Bronchial epithelial cell (primary cell): ENCODE measurements at places on chromosomes 6 and 20.
A peak's percentile ranks its signal among the peaks of the same experiment; 100 is the strongest.

DNA sequence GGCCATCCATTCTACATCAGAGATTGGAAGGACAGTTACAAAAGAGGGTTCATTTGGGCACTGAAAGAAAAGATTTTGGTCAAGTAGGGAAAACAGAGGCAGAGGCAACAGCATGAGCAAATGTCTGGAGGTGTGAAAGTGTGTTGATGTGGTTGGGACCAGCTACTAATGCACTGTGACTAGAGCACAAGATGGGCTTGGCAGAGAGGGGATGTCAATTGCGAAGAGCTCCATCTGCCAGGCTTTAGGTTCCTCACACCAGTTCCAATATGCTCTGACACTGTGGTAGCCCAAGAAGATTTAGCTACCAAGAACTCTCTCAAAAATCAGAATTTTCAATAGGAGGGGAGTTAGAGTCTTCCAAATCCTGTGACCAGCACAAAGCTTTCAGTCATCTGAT is 42.1 kb downstream of the TRAF3IP2 start:
- no peak for DNase-seq

GRCh38 chr6:147287869-147288271 is 83.7 kb downstream of the STXBP5 start:
- peak; percentile 78 for DNase-seq

DNA sequence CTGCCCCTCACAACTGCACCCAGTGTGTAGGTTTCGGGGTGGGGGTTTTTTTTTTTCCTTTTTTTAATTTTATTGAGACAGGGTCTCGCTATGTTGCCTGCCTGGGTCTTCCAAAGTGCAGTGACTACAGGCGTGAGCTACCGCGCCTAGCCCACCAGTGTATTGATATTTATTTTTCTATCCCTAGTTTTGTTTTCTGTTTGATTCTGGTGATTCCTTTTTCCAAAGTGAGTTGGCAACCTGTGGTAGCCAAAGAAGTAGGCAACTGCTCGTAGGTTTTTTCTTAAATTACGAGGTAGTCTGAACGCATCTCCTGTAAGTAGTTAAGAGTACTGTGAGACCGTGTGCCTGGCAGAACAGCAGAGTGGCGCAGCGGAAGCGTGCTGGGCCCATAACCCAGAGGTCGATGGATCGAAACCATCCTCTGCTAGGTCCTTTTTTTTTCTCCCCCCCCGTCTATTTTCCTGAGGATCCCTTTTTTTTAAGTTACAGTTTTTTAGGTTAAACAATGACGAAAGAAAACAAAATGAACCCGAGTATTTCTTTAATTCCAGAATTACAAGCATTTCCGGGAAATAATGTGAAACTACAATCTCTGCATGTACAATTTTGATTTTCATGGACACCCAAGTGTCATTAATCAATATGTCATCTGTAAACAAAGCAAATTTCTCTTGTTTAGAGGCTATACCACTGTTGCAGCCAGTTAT is 78.7 kb upstream of the BTN3A2 start:
- DNase-seq: peak; percentile 64

- DNase-seq: peak; percentile 84
Observed at GRCh38 chr6:157298216-157298724, 25.0 kb downstream of the TMEM242 start.

- no peak for DNase-seq
Observed at GRCh38 chr6:54109586-54109985, 1.7 kb upstream of the MLIP start.

- DNase-seq: peak; percentile 33
Observed at GRCh38 chr20:56205346-56205745, 43.2 kb upstream of the MC3R start.

DNA sequence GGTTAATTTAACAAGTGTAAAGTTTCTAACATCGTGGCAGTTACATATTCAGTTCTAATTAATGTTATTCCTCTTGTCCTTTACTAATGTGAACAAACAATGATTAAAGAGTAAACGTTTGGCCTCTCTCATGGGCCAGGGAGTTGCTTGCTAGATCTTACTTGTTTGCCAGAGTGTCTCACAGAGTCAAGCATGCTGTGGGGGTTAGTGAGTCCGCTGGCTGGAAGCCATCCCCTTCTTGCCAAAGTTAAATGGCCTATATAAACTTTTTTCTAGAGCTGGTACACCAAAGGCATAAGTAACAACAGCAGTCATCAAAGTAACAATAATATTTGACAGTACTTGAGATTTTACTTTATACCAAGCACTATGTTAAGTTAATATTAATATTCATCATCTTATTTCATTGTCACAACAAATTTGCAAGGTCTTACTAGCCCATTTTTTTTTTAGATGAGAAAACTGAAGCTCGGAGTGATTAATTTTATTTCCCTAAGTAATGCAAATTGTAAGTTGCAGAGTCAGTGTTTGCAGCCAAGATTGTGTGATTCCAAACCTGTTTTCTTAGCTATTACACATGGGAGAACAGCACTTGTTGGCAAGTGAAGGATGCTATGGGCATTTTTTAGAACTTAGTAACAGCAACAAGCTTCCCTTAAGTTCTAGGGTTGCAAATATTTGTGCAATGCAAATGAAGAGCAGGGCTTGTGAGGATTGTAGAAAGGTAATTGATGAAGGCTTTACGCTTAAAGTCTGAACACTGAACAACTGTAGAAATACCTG is 224.5 kb downstream of the RFPL4B start:
- peak; percentile 34 for DNase-seq

DNA sequence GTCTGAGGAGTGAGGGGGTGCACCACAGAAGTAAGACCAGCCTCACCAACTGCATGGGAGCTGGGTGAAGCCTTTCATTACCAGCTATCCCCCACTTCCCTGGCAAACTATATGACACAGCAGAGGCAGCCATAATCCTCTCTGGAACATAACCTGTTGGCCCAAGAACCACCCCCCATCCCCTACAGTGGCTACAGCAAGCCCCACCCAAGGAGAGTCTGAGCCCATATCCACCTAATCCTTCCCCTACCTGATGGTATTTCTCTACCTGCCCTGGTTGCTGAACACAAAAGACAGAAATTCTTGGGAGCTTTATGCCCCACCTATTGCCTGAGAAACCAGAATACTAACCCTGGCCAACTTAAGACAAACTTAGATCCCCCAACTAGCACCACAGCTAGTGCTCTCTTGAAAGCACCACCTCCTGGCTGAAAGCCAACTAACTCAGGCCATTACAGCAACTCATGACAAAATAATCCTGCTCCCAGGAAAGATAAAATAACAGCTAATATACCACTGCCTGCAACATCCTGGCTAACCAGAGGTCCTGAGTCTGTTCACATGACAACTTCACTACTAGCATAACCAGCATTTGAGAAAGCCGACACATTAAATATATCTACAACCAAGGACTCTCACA is 11.2 kb downstream of the RNGTT start:
- DNase-seq: peak; percentile 9

- peak; percentile 85 for DNase-seq
Observed at GRCh38 chr20:50513169-50514034, 3.2 kb downstream of the PTPN1 start.

GRCh38 chr6:43759136-43759906 is 10.7 kb upstream of the VEGFA start:
- no peak for DNase-seq

- DNase-seq: no peak
Observed at GRCh38 chr20:48903705-48904104, 17.8 kb upstream of the ARFGEF2 start.

- no peak for DNase-seq
Observed at GRCh38 chr6:127381384-127381783, 38.0 kb upstream of the ECHDC1 start.

GRCh38 chr6:96194675-96195074 is 178.9 kb downstream of the FUT9 start:
- no peak for DNase-seq

DNA sequence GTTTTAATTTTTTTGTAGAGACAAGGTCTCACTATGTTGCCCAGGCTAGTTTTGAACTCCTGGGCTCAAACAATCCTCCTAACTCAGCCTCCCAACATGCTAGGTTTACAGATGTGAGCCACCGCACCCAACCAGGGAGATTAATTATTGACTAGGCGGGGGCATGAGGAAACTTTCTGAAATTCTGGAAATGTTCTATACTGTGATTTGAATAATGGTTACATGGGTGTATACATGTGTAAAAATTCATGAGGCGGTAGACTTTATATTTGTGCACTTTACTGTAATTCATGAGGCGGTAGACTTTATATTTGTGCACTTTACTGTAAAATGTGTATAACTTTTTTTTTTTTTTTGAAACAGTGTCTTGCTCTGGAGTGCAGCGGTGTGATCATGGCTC is 147.2 kb downstream of the GRM4 start:
- DNase-seq: no peak

GRCh38 chr20:22682381-22682780 is 98.0 kb upstream of the FOXA2 start:
- DNase-seq: peak; percentile 71

GRCh38 chr6:131225127-131225526 is 89.9 kb downstream of the AKAP7 start:
- no peak for DNase-seq

- DNase-seq: peak; percentile 60
Observed at GRCh38 chr6:47485491-47486135, 8.0 kb downstream of the CD2AP start.

GRCh38 chr6:32558426-32559057 is 28.5 kb upstream of the HLA-DRB5 start:
- DNase-seq: no peak

- no peak for DNase-seq
Observed at GRCh38 chr6:143321491-143322086, 128.9 kb downstream of the ADAT2 start.

DNA sequence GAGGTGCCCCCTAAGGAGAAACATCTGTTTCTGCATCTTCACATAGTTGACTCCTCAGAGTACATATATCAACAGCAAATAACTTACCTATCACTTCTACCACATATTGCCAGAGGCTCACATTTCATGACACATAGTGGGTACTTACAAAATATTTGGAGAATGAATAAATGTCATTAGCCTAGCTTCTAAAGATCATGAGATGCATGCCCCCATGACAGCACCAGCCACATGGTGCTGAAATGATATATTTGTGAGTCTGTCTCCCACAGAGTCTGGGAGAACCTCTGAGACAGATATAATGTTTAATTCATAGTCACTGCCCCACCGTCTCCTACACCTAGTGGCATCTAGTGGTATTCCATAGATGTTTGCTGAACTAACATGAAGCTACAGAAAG is 555.6 kb downstream of the KIF16B start:
- DNase-seq: no peak

GRCh38 chr6:1906609-1907008 is 296.9 kb downstream of the FOXC1 start:
- no peak for DNase-seq

- no peak for DNase-seq
Observed at GRCh38 chr20:43389211-43389610, 68.5 kb upstream of the SRSF6 start.

- DNase-seq: peak; percentile 63
Observed at GRCh38 chr6:56699066-56699654, 56.5 kb upstream of the DST start.

DNA sequence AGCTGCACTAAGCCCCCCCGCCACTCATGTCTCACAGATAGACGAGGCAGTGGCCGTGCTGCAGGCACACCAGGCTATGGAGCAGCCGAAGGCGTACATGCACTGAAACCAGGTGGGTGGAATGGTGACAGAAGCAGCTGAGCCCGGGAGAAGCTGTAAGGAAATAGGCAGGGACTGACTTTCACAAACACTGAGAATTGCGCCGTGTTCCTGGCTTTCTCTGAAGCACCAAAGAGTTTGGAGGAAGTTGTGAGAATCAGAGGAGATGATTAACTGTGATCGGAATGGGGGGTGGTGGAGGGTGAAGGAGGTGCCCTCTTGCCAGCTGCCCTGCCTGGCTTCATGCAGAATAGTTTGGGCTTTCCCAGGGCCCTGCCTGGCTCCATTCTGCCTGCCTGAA is 21.6 kb downstream of the TOMM34 start:
- DNase-seq: peak; percentile 7

DNA sequence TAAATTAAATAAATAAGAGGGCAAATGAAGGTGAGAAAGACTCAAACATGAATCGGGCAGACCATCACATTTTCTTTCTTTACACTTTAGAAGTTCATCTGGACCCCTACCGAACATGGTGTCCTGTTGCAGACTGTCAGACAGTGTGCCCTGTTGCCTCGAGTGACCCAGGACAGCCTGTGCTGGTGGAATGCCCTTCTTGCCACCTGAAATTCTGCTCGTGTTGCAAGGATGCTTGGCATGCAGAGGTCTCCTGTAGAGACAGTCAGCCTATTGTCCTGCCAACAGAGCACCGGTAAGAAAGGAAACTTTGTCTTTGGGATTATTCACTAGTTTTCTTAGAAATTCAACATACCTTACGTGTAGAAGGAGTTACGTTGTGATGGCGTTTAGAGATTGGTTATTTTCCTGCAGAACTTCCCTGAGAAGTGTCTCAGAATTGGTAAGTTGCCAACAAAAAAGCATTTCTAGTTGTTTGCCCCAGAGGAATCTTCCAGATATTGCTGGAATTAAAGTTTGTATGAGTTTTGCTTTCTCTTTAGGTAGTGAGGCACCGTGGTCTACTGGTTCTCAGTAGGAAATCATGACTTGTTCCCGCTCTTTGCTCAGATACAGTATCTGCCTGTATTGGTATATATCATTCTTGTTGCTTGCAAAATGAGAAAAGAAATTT is 70.1 kb downstream of the RNF144B start:
- no peak for DNase-seq

DNA sequence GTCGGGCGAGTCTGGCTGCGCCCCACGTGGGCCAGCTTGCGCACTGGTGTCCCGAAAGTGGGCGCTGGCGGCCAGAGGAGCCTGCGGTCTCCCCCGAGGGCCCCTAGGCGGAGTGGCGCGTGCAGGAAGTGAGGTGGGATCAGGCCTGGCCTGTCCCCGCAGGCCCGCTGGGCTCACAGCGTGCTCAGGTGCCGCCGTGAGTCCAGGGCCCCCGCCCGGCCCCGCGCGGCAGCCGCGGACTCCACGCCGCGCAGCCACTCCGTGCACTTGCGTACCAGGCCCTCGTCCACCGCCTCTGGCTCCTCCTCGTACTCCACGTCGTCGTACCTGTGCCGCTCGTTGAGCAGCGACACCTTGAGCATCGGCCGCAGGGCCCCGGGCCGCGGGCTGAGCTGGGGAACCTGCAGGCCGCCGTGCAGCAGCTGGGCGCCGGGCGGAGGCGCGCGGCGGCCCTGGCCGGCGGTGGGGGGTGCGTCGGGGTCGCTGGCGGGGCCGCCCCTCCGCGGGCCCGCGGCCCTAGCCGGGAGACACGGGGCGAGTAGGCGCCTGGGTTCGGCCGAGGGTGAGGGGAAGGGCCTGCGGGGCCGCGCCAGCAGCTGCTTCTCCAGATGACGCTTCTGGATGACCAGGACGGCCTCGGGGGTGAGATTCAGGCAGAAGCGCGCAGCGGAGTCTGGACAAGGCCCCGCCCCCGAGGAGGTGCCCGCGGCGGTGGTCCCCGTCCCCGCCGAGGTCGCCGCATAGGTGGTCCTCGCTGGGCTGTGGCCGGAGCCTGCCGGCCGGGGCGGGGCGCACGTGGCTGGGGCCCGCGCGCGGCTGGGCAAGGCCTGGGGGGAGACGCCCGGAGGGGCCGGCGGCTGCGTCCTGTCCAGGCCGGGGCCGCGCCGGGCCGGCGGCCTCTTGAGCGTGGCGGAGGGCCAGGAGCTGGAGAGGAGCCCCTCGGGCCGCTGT is 835 bp downstream of the PRR18 start:
- no peak for DNase-seq

- DNase-seq: no peak
Observed at GRCh38 chr6:35425284-35425683, 26.9 kb upstream of the FANCE start.
